T-helper 2 cell (primary cell): ENCODE measurements at places on chromosomes 16 and 17.
A peak's percentile ranks its signal among the peaks of the same experiment; 100 is the strongest.

DNA sequence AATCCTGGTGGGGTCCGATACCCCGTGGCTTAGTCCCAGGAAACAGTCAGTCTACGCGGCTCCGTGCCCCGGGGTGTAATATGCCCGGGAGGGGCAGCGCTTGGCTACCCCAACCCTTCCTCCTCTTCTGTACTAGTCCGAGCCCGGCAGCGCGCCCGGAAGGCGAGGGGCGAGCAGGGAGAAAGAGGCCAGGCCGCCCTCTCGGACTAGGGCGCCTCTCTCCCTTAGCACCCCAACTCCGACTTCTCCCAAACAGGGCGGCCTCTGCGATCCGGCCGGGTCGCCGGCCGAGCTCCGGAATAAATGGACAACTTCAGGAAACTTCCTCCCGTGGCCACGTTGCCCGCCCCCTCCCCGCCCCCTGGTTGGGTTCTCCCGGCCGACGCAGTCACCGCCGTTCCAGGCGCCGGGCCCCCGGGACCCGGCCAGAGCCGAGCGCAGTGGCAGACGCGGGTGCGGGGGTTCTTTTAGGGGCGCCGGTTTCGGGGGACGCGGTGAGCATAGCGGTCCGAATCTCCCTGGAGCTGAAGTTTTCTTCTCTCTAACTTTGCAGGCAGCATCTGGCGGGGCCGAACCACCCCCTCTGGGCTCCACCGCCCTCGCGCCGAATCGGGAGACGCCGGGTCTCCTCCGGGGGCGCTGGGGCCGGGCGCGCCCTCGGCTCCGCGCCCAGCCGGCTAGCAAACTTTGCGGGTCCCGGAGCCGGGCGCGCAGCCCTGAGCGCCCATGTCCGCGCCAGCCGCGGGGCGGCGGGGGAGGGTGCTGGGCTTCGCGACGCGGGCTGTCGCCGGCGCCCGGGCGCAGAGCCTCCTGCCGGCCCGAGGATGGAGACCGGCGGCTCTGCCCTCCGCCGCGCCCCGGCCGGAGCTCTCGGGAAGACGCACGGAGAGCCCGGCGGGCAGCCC, at the start of gene SDK2:
Gene SDK2, minus strand, starts transcription at position 301 of the 905 bp plus-strand sequence. CDS start 357 bp downstream, outside the sequence.
- no peak for DNase-seq

- no peak for DNase-seq
Observed at GRCh38 chr17:42577140-42577531, 393 bp downstream of the PSMC3IP start.

GRCh38 chr17:18246880-18247612, 11.5 kb downstream of the FLII start:
- peak; percentile 30 for DNase-seq

- no peak for DNase-seq
Observed at GRCh38 chr17:27263386-27263785, 30.5 kb upstream of the WSB1 start.

- DNase-seq, result no peak
Observed at GRCh38 chr16:50984688-50985087, 166.4 kb downstream of the SALL1 start.

DNA sequence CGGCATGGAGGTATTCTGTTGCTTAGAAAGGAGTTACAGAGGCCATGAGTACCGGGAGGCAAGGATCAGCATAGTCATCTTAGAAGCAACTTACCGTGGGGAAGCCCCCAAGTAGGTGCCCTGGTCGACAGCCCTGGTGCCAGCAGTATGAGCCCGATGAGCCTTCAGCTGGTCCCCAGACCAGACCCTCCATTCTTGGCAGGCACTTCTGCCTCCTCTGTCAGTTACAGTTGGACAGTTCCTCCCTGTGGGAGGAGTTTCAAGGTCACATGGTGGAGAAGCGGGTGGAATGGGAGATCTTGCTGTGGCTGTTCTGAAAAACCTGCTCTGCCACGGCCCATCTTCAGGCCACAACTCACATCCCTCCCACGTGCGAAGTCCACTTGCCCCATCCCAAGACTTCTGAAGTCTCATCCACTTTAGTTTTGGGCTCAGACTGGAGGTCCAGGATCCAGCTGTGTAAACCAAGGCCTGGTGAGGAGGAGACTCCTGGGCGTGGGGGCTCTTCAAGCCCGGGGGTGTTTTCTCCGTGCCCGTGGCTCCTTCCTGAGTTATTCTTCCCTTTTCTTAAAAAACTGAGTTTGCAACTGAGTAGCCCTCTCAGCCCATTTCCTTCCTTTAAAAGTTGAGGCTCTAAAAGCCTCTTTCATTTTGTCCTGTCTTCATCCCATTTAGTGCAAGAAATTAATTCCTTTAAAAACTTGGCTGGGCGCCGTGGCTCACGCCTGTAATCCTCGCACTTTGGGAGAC, 133.5 kb downstream of the SEC14L1 start:
- DNase-seq, result no peak

DNA sequence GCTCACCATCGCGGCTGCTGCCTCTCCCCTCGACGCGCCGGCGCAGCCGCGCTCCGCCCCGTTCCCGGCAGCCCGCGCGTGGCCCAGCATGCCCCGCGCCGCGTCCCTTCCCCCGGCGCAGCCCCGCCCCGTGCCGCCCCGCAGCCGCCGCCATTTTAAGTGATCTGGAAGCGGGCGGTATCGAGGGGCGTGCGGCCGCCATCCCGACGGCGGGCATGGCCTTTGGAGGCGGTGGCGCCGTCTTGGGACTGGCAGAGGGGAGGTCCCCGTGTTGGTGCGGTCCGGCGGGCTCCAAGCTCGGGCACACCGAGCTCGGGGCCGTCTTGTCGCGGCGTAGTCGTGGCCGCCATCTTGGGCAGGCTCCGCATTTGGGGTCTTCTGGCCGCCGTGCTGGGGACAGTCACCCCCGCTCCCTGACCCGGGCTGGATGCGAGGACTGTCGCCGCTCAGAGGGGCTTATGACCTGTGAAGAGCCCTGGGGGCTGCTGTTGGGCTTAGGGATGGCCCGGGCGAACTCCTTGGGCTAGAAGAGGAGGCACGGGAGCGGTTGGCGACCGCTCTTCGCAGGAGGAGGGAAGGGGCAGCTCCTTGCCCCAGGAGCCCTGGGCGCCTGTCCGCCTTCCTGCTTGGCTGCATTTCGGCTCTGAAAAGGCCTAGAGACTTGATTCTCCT, at the start of gene ELOB:
Gene ELOB, minus strand, starts transcription at position 50 of the 672 bp plus-strand sequence. Its CDS starts 41 bp downstream, at position 9.
- peak; percentile 84 for DNase-seq

GRCh38 chr16:81277541-81278080, 37.2 kb upstream of the GAN start:
- no peak for DNase-seq

DNA sequence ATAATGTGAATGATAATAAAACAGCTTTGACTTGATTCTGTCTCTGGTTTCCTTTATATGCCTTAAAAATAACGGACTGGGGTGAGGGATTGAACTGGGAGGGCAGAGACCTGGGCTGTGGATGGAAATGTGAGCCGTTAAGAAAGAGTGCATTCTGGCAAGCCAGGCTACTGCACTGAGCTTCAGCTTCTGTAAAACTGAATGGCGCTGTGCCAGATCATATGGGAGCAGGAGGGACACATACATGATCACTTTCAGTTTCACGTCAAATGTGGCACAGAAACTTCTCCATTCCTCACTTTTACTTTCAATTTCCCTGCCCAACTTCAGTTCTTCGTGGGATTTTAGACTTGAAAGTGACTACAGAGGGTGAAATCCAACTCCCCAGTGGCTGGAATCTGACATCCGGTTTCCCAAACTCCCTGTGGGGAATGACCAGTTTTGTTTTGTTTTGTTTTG, 1.1 kb downstream of the MT2A start:
- peak; percentile 90 for DNase-seq

DNA sequence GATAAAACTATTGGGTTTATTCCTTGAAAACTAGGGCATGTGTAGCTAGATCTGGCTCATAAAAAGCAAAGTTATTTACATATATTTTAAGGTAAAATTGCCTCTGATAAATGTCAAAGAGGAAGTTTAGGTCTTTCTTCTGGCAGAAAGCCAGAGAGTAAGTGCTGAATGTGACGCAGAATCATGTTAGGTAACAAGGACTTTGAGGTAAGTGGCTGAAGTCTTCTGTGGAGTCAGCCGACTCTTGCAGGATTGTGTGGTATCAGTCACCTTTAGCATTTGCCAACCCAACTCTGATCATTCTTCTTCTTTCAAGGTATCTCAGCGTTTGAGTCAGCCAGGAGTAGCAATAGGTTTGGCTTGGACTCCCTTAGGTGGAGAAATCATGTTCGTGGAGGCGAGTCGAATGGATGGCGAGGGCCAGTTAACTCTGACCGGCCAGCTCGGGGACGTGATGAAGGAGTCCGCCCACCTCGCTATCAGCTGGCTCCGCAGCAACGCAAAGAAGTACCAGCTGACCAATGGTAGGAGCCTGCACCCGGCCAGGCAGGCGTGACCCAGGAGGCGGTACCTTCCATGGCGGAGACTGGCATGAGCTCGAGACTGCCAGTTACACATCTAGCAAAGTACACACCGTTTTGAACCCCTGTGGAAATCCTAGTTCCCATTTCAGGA, 37.9 kb downstream of the SIAH1 start:
- no peak for DNase-seq

- no peak for DNase-seq
Observed at GRCh38 chr16:54890381-54890780, 40.3 kb upstream of the IRX5 start.

GRCh38 chr17:9238340-9239245, 217.3 kb downstream of the NTN1 start:
- DNase-seq, result no peak

DNA sequence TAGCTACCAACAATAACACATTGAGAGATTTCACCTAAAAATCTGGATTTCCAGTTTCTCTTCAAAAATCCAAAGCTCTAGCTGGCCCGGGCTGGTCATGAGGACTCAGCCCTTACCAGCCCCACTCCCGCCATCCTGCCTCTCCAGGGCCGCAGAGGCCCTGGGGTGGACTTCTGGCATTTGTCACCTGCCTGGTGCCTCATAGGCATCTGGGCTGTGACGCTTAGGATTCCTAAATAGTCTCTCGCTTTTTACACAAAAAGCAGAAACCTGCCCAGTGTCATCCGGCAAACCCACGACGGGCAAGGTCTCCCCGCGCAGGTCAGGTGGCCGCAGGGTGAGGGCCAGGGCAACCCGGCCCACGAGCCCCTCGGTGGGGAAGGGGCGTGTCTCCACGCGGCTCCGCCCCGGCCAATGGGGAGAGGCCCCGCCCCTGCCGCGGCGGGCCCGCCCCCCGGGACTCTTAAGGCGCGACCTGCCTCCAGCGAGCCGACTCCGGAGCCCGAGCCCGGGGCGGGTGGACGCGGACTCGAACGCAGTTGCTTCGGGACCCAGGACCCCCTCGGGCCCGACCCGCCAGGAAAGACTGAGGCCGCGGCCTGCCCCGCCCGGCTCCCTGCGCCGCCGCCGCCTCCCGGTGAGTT, at the start of gene VASN:
Gene VASN, plus strand, starts transcription at position 492 of the 644 bp plus-strand sequence. CDS start 9,030 bp downstream, outside the sequence.
- peak; percentile 55 for DNase-seq

- no peak for DNase-seq
Observed at GRCh38 chr17:48715496-48716399, 6.6 kb downstream of the PRAC1 start.

DNA sequence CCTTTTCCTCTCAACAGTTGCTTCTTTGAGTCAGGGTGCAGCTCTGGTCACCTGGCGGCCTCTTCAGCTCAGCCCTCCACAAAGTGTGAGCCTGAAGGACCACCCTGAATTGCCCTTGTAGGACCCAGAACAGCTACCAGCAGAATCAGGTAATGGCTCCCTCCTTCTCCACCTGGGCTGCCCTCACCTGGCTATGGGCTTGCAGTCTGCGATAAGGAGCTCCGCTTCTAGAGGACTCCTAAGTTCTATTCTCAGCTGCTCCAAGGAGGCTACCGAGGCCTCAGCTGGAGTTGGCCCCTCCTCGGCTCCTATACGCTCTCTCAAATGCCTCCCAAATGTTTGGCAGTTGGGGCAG, 13.4 kb downstream of the SMIM5 start:
- DNase-seq, result no peak
